ENCODE measurements at places on chromosomes 5 and 9.

- DNase-seq = no peak
Observed at GRCh38 chr9:118829334-118829733, 539.9 kb downstream of the BRINP1 start.

DNA sequence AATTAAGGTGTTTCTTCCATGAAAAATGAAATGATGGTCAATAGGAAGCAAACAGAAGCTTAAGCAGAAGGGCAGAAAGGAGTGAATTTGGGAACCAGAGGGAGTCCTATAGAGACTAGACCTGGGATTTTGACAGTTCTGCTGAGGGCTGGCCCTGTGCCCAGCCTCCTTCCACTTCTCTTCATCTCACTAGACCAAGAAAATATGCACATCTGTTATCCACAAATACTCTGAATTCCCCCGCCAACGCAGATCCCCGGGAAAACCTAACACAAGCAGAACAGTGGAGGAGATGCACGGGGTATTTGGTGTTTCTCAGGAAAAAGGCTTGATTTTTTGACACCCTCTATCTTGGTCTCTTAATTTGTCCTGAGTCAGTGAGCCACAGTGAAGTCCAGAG lies 22.7 kb downstream of the GRIA1 start:
- DNase-seq = no peak

GRCh38 chr9:136935651-136936050 lies 8.9 kb downstream of the FBXW5 start:
- no peak for DNase-seq

DNA sequence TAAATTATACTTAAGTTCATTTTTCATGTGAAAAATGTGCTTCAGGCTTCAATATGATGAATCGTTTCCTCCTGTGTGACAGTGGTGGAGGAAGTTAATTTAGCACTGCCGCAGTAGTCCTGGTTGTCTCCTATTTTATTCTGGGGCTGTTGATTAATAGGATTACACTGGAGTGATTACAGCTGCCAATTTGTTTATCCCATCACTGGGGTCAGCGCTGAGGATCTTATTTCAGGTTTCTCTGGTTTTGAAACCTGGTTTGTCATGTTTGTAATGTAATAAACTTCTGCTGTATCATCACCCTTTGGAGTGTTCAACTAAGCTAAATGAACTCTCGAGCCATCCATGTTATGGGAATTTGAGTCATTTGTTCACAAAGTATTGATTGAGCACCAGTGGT lies 241.7 kb upstream of the KCNN2 start:
- no peak for DNase-seq

DNA sequence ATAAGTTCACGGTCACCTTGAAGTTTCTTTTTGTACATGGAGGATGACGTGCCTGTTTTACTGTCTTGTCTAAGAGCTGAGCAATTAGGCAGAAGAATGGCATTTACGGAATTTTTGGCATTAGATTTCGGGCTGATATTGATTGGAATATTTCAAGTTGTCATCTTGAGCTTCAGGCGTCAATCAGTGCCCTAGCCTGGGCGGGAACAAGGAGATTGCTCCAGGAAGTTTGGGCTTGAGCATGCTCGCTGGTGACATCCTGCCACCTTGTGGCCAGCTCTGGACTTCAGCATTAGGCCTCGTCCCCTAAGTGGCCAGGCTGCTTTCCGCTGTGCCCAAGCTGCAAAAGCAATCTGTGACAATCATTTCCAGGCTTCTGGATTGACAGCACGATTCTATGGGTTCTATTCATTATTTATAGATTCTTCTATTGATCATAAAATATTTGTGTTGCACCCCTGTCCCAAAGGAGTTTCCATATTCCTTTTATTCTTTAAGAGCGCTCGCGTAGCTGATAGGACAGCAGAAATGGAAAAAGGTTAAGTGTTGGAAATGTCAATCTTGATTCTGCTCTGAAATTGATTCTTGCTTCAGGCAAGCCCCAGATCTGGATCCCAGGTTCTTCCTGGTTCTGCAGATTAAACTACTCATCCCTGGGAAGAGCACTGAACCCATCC lies 79.3 kb downstream of the SLC28A3 start:
- DNase-seq = peak; percentile 18

DNA sequence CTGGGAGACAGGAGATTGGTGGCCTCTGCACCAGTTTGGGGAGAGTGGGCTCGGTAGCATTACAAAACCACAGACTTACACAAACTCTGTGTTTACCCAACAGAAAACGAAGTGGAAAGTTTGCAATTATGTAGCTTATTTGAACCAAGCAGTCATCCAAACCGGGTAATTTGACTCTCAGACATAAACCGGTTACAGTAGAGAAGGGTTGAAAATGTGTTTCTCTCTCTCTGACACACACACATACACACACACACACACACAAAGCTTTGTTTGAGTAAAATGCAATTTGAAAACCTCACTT lies 97.1 kb upstream of the ZNF608 start:
- no peak for DNase-seq

DNA sequence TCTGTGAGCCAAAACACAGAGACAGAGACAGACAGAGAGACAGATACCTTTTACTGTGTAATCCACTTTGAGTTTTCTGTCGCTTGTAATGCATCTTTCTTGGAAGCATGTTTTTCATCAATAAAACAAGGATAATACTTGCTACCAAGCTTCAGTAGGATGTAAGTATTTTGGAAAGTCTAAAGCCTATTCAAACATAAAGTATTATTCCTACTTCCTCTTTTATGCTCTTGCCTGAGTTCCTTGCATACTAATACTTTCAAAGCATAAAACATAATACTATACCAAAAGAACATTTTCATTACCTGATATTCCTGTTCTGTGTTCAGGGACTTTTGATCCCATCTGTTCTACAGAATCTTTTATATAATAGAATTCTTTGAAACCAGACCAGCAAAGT lies 64.5 kb upstream of the SLC30A5 start:
- DNase-seq = no peak

DNA sequence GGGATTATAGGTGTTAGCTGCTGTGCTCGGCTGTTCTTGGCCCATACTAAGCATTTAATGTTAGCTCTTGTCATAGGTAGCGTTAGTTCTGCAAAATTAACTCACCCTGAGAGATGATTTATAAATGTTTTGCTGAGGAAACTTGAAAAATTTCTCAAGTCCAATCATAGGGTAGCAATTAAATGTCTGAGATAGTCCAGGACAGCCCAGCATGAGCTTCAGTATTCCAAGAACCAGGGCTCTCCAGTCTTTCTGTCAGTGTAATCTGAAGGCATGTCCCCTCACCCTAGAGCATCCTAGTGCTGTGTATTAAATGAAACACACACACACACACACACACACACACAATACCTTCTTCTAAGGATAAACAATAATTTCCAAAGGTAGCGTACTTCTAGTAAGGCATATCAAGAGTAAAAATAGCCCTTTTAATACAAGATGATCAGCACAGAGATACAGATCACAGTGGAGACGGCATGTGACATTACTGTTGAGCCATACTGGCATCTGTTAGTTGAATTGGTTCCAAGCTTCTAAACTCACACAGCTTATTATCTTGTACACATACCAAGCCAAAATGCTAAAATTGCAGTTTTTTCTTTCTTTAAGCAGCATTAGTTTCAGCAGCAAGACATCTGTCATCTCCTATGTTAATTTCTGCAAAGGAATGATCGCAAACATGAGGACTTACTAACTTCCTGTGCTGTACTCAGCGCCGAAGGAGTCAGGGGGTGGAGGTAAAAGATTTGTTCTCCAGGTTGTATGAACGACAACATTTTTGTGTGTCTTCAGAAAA lies 46.3 kb upstream of the JMY start:
- DNase-seq = no peak

GRCh38 chr9:70064496-70064895 lies 20.8 kb downstream of the MAMDC2 start:
- no peak for DNase-seq

DNA sequence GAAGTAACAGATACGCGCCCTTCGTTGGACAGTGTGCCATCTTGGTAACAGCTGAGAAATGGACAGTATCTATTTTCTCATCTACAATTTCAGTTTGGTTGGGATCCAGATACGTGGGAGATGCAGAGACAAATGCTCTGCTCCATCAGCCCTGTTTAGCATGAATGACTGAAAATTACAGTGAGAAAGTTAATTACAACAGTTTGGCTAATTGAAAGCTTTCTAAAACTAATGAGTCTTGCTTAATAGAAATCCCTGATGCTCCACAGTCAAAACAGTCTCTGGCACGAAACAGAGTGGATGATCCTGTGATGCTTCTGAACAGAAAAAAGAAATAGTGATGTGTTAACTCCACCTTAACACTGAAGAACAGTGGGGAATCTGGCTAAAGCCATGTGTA lies 140.2 kb downstream of the DNAH5 start:
- no peak for DNase-seq

DNA sequence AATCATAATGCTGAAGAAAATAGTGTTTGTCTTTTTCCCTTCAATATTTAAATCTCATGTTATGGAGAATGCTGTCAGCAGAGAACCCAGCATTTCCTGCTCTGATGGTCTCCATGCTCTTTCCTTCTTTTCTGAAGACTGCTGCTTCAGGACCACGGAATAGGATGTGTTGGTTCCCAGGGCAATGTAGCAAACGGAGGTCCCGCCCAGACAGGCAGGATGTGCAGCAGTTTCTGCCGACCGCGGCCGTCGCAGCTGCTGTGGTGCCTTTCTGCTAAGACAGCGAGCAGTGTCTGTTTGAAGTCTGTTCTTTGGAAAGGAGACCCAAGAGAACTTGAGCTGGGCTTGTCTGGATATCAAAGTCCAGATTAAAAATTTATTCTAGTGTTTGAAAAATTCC lies 654.3 kb downstream of the CCDC171 start:
- no peak for DNase-seq

DNA sequence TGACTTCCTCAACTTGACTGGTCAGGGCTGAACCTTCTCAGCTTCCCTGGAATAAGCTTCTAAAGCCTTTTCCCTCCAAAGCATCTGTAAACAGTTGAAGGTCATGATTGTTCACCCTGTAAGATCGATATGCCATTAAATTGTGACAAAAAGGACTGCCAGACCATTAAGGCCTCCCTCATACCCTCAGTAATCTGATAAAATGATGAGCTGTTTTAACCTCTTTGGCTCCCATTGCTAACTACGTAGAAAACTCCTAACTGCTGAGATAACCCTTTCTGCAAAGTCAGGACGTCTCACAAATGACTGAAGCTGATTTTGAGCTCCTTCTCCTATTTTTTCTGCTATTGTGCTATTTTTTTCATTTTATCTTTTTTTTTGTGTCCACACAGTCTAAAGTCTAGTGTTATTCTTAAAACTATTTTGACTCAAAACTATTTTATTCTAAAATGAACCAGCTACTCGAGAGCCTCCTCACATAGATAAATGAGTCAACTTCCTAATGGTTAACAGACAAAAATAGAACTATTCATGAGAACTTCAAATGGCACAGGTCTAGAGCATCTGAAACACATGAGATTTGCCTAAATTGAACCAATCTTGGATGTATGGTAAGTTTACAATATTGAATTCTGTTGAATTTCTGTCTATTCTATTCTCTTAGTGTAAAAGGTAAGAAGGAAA lies 395.6 kb upstream of the TLE4 start:
- no peak for DNase-seq

DNA sequence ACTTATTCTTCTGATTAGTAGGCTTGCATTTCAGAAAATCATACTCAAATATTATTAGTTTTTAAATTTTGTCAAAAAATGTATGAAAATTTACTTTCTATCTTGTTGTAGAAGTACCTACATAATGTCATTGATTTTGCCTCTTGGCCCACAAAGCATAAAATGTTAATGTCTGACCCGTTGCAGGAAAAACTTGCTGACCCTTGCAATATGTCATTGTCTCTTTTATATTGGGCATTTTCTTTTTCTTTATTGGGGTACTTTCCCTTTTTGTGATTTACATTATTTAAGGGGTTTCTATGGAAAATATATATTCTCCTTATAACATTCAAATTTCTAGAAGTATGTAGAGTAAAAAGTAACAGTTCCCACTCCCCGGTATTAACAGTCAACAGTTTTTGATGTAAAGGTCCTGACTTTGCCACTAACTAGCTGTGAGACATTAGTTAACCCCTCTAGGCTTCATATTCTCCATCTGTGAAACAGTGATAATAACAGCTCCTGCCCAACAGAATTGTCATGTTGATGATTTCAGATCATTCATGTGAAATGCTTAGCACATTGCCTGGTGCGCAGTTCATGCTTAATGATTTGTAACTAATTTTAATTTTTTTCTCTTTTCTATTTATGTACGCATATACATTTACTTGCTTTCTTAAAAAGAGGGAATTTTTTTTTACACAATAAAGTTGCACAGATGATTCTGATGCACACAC lies 243.2 kb downstream of the ARHGAP26 start:
- no peak for DNase-seq

DNA sequence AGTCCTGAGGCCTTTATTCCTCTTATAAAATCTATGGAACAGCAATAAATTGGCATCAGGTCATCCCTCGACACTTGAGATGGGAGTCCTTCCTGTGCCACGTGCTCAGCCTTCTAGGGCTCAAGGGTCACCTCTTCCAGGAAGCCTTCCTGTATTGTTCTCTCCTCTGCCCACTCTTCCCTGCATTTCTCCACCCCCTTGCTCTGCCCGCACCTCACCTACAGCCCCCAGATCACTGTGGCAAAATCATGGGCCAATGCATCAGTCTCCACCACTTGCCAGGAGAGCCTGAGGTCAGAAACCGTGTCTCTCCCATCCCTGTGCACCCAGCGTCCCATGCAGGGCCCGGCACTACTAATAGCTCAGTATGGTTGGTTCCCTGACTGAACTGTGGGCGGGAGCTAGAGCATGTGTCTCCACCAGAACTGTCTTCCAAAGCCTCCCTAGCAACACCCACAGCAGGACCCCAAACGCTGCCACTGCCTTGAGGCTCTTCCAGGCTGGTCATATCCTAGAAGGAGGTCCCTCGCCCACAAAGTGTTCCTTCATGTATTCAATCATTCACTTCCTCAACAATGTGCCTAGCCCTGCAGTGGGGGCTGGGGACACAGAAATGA lies 13.5 kb downstream of the DUSP1 start:
- no peak for DNase-seq

GRCh38 chr5:78899922-78900362 lies 85.2 kb downstream of the ARSB start:
- no peak for DNase-seq

DNA sequence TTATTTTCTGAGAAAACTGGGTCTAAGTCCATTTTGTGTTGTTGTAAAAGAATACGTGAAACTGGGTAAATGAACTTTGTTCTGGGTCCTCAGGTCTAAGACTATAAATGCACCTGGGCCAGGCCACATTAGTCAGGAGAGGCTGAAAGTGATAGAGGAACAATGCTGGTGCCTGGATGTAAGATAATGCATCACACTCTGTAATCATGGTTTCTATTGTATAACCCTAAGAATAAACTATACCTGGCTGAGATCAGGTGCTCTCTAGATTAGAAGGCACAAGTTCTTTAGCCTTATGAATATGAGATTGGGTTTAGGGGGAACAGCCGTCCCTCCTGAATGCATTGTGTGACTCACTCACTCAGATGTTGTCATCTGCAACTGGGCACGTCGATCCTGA lies 675.5 kb downstream of the HTR1A start:
- no peak for DNase-seq

DNA sequence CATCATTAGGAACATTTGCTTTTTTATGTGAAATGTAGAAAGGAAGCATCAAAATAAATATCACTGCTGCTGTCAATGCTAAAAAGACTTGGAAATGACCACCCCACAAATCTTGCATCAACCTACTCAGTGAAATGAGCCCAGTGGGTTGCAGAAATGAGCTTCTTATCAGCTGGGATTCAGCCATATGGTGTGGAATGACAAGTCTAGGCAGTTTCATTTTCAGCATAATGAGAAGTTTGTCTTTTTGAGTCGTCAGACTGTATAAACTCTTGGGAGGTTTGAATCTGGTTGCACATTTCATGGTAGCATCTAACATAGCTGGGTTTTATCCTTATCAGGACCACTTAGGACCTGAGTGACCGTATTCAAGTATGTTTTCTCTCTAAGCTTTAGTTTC lies 251.1 kb upstream of the PPP1R2B start:
- no peak for DNase-seq

- no peak for DNase-seq
Observed at GRCh38 chr5:141960018-141960417, 2.0 kb upstream of the PCDH12 start.

Data from T-helper 1 cell (primary cell).